ENCODE measurements at places on chromosomes 5 and 9.
A peak's percentile ranks its signal among the peaks of the same experiment; 100 is the strongest.

GRCh38 chr5:166093312-166093711, 2198.1 kb upstream of the WWC1 start:
- no peak for DNase-seq

DNA sequence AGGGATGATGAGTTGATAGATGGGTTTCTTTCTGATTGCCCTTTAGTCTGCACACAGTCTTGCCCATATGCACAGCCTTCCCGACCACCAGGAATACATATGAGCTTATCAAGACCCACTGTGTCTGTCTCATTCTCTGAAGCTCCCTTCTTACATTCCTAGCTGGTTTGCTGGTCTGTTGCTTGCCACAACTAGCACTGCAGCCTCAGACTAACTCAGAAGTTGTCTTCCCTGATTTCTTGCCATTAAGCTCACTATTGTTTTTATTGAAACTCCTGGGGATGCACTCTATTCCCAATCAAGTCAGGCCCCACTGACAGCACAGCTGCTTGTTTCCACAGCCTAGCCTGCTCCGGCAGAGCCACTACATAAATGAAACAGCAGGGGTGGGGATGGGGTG, 97.5 kb downstream of the SAXO1 start:
- no peak for DNase-seq

DNA sequence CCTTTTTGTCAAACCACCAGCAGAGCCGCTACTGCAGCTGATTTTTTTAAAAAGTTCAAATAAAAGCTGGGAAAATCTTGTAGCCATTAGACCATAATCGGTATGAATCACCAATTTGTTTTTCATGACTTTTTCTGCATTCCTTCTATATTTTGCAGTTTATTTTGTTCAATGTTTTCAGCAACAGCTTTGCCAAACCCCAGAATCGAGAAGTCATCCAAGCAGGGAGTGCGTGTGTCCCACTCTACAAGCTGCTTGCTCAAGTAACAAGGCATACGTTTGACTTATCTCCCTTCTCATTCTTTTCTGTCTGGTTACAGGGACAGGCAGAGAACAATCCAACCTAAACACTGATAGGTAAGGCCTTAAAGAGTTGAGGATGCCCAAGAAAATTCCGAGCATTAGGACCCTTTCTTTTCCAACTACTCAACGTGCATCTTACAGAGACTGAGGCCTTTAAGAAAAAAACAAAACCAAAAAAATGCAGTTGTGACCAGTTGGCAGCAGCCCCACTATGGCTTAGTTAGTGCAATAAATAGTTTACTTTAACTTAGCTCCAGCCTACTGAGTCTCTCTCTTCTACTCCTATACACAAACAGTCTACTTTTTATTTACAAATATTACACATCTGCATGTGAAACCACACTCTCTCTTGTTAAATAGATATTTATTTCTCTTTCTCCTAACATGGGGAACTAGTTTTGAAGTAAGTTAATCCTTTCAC, 134.7 kb upstream of the SLIT3 start:
- no peak for DNase-seq

DNA sequence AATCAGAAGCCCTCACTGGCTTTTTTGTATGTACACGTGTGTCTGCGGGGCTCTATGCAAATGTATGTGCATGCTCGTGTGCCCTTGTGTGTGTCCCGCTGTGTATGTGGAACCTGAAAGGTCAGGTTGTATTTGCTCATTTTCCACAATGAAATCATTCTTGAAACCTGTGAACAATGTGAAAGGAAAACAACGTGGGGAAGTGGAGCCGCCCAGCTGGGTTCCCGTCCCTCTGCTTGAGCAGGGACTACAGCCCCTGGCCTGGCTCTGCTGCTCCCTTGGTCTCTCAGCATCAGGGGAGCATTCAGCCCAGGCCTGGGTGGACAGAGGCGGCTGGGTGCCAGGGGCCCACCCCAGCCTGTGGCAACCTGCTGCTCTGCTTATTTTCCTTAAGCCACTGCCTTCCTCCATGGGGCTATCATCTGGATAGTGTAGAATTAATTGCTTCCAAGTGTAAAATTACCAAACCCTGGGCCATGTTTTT, 3.0 kb downstream of the ECSCR start:
- DNase-seq: no peak

GRCh38 chr5:127411381-127411780, 106.1 kb upstream of the PRRC1 start:
- DNase-seq: no peak

- no peak for DNase-seq
Measured at GRCh38 chr9:10597801-10598200, 15.0 kb downstream of the PTPRD start.

GRCh38 chr5:172433071-172433470, 21.3 kb downstream of the SH3PXD2B start:
- DNase-seq: no peak

DNA sequence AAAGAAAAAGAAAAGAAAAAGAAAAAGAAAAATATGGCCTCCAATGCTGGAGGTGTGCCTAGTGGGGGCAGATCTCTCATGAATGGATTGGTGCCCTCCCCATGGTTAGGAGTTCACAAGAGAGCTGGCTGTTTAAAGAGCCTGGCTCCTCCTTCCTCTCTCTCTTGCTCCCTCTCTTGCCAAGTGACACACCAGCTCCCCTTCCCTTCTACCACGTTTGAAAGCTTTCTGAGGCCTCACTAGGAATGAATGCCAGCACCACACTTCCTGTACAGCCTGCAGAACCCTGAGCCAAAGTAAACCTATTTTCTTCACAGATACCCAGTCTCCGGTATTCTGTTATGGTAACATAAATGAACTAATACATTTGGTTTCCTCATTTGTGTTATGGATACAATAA, 14.4 kb upstream of the GALNT10 start:
- no peak for DNase-seq

DNA sequence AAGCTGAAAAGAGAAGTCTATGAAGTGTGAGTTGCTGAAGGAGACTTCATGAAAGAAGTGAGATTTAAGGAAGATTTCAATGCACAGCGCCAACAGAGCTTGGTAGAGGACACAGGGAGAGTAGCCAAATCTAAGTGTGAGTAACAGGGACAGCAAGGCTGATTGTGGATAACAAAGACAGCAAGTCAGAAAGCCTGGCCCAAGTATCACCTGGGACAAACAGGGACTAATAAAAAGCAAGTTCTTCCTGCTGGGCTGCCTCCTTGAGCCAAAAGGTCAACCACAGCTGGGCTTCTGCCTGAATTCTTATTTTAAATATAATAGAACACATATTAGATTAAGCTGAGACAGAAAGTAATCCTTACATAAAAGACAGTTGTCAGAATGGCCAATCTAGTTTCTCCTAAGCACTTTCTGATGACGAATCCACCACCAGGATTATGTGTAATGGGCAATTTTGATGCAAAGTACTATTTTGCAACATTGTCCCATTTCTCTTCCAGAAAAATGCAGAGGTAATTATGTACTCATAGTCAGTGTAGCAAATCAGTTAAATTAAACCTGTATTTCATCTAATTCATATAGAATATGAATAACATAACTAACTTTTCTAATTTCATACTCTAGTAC, 73.8 kb downstream of the MAPKAP1 start:
- DNase-seq: no peak

- no peak for DNase-seq
Measured at GRCh38 chr9:137023157-137023556, 4.9 kb downstream of the ABCA2 start.

DNA sequence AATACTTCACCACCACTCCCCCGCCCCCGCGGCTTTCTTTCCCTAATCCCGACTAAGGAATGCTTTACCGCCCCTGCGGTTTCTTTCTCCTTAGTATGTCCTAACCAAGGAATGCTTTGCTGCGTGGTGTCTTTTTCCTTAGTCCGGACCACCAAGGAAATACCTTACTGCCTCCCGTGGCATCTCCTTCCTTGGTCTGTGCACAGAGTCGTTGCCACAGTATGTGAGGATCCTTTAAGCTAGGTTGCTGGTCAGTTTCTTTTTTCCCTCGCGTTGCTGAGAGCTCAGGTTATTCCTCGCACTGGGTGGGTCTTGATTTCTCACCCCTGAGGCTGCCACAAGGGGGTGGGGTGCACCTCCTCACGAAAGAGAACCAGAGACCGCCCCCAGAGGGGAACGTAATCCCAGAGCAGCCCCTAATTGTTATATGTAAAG, 309.4 kb downstream of the NR3C1 start:
- no peak for DNase-seq

DNA sequence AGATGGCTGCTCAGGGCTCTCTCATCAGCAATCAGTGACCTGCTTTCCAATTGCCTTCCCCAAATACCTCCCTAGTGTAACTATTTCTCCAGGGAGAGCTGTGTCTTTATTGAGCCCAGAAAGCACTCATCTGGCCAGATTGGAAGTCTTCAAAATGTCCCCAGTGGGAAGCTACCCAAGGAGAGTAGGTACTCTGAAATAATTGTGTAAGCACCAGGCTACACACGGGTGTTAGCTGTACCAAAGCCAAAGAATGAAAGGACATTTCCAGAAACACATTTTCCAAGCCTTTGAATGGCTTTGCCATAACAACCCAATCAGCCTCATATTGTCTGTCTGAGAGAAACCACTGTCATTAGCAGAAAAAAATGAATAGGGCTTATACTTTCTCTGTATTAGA, 318.8 kb downstream of the FAM170A start:
- DNase-seq: no peak

DNA sequence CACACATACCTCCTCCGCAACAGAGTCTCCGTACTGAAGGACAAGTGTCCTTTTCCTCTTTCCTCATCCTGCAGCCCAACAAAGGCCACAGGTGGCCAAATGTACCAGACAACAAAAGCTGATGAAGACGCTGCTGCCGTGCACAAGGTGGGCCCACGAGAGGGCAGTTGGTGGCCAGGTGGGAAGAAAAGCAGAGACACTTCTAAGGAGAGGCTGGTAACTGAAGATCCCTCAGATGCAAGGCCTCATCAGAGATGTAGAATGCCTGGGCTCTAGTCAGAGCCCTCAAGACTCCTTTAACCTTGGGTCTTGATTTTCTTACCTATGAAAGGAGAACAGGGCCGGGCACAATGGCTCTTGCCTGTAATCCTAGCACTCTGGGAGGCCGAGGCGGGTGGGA, 75.7 kb downstream of the NRG2 start:
- peak; percentile 34 for DNase-seq
